Fibroblast of gingiva (primary cell): ENCODE measurements at places on chromosomes 6 and 20.
A peak's percentile ranks its signal among the peaks of the same experiment; 100 is the strongest.

DNA sequence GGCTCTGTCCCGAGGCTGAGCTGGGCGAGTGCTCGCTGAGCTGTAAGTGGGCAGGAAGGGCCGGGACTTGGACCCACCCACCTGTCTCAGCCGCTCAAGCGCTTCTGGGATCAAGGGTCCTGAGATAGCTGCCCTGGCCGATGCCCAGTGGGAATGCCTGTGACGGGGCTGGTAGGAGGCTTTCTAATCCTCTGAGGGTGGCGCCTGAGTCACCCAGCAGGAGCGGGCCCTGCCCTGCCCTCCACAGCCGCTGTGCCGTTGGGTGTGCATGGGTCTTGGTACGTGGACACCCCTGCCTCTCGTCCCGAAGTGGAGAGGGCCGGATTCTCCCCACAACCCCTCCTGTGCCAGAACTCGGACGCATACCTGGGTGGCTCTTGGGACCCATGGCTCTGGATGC lies 43.1 kb upstream of the GATA5 start:
- no peak for DNase-seq

DNA sequence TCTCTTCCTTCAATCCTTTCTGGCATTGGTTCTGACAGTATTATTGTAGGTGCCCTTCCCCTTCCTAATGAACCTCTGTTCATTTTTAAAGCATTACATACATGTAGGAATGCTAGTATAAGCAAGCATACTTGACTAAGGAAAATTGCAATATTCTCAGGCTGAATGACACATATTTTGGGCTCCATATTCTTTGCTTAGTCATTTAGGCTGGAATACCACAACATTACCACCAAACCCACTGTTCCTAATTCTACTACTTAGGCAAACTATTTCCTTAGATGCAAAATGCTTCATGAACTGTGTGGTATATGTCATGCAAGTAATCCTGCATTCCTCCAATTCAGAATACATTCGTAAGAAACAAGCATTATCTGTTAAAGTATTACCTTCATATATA lies 113.9 kb downstream of the PRDM1 start:
- DNase-seq: peak; percentile 63

DNA sequence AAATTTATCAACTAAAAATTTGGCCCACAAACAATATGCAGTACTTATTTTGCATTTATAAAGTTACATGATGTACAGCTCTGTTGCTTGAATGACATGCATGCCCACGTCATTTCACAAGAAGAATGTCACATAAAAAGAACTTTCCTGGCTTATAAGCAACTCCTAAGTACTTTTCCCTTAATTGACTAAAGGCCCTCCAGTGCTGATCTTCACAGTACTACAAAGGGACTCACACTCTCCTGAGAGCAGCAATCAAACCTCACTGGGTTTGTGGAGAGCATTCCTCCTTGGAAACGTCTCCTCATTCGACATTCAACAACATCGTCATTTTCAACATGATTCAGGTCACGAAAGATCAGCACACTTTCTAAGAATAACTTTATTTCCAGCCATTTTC lies 111.1 kb downstream of the IPCEF1 start:
- no peak for DNase-seq

GRCh38 chr6:37507690-37508421 lies 8.2 kb upstream of the CCDC167 start:
- DNase-seq: no peak

- DNase-seq: no peak
Observed at GRCh38 chr20:23167431-23167830, 81.3 kb upstream of the CD93 start.

DNA sequence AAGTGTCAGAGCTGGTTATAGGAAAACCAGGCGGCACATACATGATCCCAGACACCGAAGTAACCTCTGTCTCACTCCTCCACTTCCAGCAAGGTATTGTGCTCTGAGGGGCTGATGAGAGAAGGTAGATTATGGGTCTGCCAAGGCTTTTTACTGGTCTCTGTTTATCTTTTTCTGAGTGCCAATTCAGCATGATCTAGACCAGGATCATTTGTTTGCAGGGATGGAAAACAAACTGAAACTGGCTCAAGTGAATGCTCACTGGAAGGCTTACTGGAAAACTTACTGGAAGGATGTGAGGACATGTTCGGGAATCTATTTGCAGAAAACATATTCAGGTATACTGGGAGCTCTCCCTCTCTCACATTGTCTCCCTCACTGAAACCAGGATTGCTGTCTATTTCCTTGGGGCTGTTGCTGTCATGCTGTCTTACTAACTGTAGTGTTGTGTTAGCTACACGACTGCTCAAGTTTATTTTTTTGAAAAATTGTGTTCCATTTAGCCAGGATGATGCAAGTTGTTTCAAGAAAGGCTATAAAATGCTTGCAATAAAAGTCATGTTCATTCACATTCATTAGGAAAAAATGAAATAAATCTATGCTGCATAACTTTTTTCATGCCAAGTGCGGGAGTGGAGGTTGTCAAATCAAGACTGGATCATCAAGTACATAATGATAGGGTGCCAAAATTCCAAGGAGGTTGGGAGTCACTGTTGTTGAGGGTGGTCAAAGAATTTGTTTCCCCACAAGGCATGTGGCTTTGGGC lies 37.0 kb downstream of the KLHL31 start:
- DNase-seq: no peak

DNA sequence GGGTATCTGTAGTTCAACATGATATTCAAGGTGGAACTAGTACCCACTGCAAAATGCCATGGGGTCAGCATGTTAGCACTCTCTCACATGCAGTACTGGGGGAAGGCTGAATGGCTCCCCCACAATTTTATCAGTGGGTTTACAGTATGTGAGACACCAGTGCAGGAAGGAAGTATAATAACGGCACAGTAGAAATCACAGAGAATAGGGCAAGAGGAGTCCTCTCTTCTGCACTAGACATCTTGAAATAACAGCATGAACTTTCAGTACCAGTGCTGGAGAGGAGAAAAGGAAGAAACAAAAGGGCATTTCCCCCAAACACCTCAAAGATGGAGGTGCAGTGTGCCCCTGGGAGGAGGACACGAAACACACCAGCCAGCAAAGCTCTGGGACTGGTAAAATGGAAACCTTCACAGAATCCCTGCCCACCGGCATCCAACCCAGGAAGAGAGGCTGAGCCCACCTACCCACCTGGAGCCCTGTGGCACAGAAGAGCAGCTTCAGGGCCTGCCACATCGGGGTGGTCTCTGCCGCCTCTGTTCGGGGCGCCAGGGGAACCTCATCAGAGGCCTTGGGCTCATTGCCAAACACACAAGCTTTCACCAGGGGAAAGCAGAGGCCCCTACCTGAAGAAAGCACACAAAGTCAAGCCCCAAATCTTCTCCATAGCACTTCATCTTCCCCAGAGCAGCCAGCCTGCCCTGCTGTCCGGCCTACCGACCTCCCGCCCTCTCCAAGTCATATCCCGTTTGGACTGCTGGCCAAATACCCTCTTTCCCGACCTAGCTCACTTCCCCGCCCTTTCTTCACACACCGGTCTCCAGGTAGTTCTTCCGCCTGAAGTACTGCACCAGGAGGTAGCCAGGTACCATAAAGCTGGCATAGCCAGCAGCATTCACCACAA lies 1.2 kb downstream of the SLC35B2 start:
- DNase-seq: no peak

GRCh38 chr6:16548121-16548520 lies 213.1 kb downstream of the ATXN1 start:
- no peak for DNase-seq

DNA sequence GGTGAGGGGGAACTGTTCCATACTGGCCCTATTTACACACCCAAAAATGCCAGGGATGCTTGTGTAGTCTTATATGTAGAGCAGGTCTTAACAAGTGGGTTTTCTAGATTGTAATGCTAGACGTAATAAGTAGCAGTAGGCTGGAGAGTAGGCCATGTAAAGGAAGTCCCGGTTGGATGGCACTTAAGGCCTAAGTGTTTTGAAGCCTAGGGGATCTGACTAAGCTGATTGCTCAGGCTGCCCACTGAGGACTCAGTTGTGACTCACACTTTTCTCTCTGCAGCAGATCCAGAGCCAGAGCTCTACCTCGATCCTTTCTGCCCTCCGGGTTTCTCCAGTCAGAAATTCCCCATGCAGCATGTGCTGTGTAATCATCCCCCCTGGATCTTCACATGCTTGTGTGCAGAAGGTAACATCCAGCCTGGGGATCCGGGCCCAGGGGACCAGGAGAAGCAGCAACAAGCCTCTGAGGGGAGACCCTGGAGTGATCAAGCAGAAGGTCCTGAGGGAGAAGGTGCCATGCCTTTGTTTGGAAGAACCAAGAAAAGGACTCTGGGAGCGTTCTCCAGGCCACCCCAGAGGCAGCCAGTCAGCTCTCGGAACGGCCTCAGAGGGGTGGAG lies 26.6 kb downstream of the ZNF133 start:
- DNase-seq: peak; percentile 8

DNA sequence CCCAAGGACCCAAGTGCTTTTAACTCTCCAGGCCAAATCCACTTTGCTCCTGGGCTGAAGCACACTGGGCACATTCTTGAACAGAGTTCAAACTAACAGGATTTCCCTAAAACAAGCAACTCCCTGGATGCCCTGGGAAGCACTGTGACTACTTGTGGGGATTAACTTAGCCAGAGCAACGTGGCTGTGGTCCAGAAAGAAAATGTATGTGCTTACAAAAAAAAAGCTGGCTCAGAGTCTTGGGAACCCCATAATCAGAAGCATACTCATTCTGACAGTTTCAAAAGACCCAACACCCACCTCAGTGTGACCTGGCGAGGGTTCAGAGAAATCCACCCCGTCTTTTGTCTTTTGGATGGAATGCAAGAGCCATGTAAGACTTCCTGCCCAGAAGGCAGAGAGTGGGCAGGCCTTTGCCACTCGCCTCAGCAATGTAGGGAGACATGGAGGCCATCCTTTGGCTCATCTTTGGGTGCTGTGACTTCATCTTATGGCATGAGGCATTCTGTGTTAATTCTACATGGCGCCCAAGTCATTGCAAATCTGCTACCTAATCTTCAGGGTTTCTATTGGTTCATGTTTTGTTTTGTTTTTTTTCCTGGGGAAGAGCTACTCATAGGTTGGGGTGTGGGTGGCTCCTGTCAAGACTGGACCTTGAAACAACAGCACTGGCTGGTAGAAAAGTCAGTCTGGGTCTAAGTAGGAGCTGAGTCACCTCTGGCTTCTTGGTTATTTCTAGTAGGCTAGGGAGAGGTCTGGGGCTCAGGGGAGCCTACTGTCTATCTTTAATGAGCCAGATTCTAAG lies 248.6 kb upstream of the SUPT3H start:
- peak; percentile 83 for DNase-seq
